ENCODE measurements at places on chromosomes 2 and 18. TPM values are rescaled to one million over a fixed set of nuclear protein-coding genes. Genes with fewer than 3 reads are reported as not detected.

Gene LDLRAD4
- total RNA-seq: 36.3 TPM

Gene CFAP65
- total RNA-seq: not detected

Gene HS1BP3
- 22.8 TPM for total RNA-seq

DNA sequence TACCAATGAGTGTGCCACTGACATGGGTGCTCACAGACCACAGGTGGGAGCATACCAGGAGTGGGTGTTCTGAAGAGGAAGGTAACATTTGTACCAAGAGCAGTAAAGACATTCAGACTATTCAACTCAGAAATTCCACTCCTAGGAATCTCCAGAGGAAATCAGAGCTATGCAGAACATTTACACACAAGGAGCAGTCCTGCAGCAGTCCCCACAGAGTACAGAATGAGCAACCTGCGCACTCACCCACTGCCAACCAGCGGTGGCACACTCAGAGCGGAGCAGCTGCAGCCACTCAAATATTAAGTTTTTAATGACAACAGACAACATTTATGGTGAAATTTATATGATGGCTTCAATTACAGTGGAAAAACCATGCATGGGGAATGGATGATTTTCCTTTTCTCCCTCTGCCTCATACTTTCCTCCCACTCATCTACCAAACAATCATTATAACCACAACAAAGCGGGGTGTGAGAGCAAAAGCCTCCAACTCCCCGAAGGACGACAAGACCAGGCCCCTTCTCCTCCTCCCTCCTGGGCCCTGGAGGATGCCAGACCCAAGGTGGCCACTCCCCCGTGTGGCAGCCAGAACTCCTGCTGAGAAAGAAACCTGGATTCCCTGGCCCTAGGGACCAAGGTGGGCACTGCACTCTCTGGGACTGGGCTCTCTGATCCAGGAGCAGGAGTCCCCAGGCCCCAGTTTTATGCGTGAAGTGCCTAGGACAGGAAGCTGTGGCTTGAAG lies 5.4 kb downstream of the HS6ST1 start:
- no peak overlapping the region for H3K4me3 ChIP-seq
- peaks cover 31% of the 10 kb centered on the region for H3K4me1 ChIP-seq
- H3K27me3 ChIP-seq: no peaks in the 10 kb centered on the region
- DNase-seq: peak; percentile 9
- no peaks in the 10 kb centered on the region for H3K36me3 ChIP-seq

GRCh38 chr18:58148954-58149471 lies 105.0 kb downstream of the NEDD4L start:
- H3K27me3 ChIP-seq: no peaks in the 10 kb centered on the region
- no peaks in the 10 kb centered on the region for H3K36me3 ChIP-seq
- no peak overlapping the region for H3K4me3 ChIP-seq
- H3K4me1 ChIP-seq: no peaks in the 10 kb centered on the region

- H3K27ac ChIP-seq: no peak overlapping the region
- no peak overlapping the region for H3K4me3 ChIP-seq
- no peak for DNase-seq
- H3K27me3 ChIP-seq: no peaks in the 10 kb centered on the region
Measured at GRCh38 chr2:158491072-158491471, 34.3 kb downstream of the PKP4 start.

DNA sequence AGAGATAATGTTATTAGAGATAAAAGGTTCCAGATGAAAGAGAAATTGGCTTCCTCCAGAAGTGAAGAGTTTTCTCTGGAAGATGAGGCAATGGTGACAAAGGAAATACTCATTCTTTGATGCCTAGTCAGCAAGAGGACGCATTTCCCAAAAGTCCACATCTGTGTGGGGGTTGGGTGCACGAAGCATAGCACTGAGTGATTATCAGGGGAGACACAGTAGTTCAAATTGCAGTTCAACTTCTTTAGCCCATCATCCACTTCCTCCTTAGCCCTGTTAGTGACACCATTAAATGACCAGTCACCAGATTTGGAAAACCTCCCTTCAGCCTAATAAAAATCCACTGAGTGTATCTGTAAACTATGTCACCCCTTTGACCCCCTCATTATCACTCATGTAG lies 80.9 kb upstream of the PHLPP1 start:
- no peak overlapping the region for H3K27ac ChIP-seq
- DNase-seq: no peak
- H3K36me3 ChIP-seq: no peaks in the 10 kb centered on the region
- no peak overlapping the region for H3K4me3 ChIP-seq
- no peaks in the 10 kb centered on the region for H3K4me1 ChIP-seq
- H3K27me3 ChIP-seq: no peaks in the 10 kb centered on the region

- no peak overlapping the region for H3K4me3 ChIP-seq
- H3K36me3 ChIP-seq: no peaks in the 10 kb centered on the region
- H3K27me3 ChIP-seq: no peaks in the 10 kb centered on the region
- H3K27ac ChIP-seq: no peak overlapping the region
Measured at GRCh38 chr18:58505181-58505580, 123.7 kb downstream of the ALPK2 start.
